ENCODE measurements at places on chromosomes 5 and 9.

- DNase-seq: no peak
These were observed 157.2 kb upstream of the PHYKPL start for GRCh38 chr5:178389796-178390195.

- no peak for DNase-seq
These were observed 113.5 kb upstream of the PCA3 start for GRCh38 chr9:76650692-76651091.

DNA sequence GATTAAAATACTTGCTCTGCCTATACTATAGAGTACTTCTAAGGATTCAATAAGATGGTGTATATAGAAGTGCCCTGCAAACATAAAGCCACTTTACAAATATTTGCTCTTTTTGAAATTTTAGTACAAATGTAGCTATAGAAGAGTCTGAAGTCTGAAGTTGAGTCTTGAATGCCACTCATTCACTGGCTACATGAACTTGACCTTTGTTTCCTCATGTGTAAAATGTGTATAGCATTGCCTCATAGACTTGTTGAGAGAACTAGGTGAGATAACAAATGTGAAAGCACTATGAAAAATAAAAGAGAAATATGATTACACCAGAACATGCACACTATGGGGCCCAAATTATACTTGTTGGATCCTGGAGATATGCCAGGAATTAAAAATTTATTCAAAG is 244.7 kb downstream of the SEC61B start:
- no peak for DNase-seq

- no peak for DNase-seq
These were observed 10.9 kb upstream of the SLC25A51 start for GRCh38 chr9:37914701-37915358.

- no peak for DNase-seq
These were observed 49.7 kb downstream of the ACTBL2 start for GRCh38 chr5:57432876-57433275.

DNA sequence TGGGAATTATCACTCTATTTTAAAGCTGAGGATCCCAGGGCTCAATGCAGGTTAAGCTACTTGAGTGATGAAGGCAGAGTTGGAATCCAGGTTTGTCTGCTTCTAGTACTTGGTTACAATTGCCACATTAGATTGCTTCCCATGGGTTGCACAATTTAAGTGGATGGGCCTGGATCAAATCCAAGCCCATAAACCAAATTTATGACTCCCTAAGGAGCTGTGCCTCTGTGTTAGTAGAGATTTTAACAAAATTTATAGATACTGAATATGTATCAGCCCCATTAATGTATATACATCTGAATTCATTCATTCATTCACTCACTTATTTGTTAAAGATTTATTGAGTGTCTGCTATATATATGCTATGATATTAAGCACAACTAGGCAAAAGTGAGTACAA is 332.3 kb upstream of the KLF9 start:
- no peak for DNase-seq

DNA sequence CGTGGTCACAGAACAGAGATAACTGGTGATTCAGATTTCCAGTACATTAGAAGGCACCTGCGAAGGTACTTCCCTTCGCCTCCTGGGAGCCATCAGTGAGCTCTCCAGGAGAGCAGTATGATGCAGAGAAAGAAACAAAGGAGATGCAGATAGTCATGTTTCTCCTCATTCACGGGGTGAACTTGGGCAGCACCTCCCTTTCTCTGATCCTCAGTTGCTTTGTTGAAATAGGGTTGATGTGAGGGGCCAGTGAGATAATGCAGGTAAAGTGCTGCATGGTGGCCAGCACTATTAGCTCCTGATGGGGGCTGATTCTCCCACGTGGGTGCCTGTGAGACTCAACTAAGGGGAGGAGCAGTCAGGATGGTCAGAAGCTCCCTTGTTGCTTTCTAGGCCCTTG is 46.6 kb upstream of the ZNF169 start:
- DNase-seq: no peak

DNA sequence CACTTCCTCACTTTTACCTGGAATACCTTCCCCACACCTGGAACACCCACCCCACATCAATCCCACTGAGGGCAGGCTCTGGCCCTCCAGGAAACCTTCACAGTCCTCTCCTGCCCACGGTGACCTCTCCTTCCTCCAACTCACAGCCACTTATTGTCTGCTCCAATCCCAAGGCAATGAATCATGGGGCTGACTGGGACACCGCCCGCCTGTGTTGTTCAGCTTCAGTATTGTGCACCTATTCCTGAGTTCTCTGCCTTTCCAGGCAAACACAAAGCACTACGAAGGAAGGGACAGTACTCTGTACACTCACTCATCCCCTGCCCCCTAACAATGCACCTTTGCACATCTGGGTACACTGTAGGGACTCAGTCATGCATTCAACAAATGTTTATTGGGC is 7.3 kb downstream of the PCDH1 start:
- DNase-seq: no peak

DNA sequence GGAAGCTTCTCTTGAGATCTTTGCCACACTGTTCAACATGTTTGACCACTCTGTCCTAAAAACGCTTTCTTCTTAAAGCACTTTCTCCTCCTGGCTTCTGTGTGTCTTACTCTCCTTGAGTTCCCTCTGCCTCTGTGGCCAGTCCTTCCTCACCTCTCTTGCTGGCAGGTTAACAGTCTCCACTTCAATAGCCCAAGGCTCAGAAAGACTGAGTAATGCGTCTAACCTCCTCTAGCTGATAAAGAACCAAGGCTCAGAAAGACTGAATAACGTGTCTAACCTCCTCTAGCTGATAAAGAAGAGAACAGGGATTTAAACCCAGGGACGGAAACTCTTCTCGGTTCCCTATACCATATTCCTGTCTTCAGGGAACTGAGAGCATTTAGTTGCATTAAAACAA is 205.2 kb downstream of the AOPEP start:
- no peak for DNase-seq

- DNase-seq: no peak
These were observed 98.8 kb downstream of the GCNT1 start for GRCh38 chr9:76557674-76558225.

- no peak for DNase-seq
These were observed 57.5 kb downstream of the SIL1 start for GRCh38 chr5:139140591-139141071.

DNA sequence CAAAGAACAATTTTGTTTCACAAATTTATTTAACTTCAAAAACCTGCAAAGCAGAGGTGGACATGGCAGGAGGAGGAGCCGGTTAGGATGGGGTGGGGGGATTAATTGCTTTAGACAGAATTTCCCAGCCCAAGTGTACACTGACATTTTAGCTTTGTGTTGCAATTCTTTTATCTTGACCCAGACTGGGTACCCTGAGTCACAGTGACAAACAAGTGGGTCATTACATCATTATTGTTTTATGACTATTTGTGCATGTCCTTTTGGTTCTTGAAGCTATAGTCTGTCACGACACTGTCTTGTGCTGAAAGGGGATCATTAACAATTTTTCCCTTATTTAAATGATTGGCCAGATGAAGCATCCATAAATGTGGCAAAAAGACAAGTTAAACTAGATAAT is 84.5 kb upstream of the VCAN start:
- DNase-seq: no peak

- no peak for DNase-seq
These were observed 635 bp downstream of the FBN2 start for GRCh38 chr5:128537221-128537999.

- no peak for DNase-seq
These were observed 59.3 kb downstream of the OSTF1 start for GRCh38 chr9:75147638-75148037.

- no peak for DNase-seq
These were observed 7.2 kb downstream of the NRG2 start for GRCh38 chr5:140035881-140036280.

- no peak for DNase-seq
These were observed 214.3 kb downstream of the GNA14 start for GRCh38 chr9:77433675-77434445.

GRCh38 chr5:99320436-99320835 is 391.6 kb upstream of the CHD1 start:
- no peak for DNase-seq

DNA sequence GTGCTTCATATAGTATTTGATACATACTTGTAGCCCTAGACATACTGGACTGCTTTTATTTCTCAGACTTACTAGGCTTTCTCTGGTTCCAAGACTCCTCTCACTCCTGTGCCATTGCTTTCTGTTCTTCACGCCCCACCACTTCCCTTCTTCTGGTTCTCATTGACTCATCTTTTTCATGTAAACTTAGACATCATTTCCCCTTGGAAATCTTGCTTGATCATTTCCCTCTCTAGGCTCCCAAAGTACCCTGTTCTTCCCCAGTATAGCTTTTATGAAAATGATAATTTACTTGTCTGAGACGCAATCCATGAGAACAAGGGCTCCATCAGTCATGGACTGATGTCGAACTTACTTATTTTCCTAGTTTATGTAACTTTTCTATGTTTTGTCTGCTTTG is 83.5 kb downstream of the TLR4 start:
- no peak for DNase-seq

DNA sequence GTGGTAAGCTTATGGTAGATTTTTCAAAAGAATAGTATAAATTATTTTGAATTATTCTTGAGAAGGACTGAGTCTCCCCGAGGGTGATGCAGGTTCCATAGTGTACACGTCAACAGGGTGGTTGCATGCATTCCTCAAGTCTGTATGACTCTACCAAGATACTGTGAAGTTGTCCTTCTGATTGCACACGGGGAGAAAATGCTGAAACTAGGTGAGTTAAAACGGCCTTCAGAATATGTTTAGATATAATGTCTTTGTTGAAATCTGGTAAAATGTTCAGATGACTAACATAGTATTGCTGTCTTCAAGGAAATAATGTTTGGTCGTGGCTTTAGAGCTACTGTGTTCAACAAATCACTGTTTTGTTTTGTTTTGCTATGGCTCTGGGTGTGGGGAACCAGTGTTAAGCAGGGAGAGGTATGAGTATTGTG is 22.4 kb upstream of the TNFAIP8 start:
- no peak for DNase-seq

GRCh38 chr9:6545017-6545691 is 100.4 kb downstream of the GLDC start:
- DNase-seq: no peak

GRCh38 chr5:146111409-146111808 is 6.0 kb upstream of the PLAC8L1 start:
- DNase-seq: no peak

- no peak for DNase-seq
These were observed 75.9 kb upstream of the SELENOP start for GRCh38 chr5:42887575-42887974.

DNA sequence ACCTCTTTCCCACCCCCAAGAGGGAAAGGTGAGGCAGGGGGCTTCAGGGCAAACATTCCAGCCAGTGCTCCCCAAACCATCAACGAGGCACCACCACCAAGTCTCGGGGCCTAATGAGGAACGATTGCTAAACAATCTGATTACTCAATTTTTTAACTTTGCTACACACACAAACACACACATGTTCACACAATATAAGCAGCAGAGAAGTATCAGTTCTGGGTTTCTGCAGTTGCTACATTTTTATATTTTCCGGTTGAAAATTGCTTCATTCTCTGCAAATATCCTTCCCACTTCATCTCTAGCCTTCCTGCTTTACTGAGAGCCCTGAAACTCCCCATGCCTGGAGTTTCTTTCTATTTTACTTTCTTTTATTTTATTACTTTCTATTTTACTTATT is 60.2 kb downstream of the FEM1C start:
- no peak for DNase-seq

- no peak for DNase-seq
These were observed 15.4 kb upstream of the VDAC1 start for GRCh38 chr5:134020188-134020587.

- no peak for DNase-seq
These were observed 110.6 kb downstream of the PLPPR1 start for GRCh38 chr9:101139082-101139481.
